ENCODE measurements at places on chromosomes 6 and 20.

GRCh38 chr6:24905483-24905882 is 30.3 kb downstream of the RIPOR2 start:
- no peak for DNase-seq

GRCh38 chr6:155510879-155511278 is 55.2 kb upstream of the NOX3 start:
- no peak for DNase-seq

GRCh38 chr20:2706688-2707352 is 14.2 kb downstream of the EBF4 start:
- no peak for DNase-seq

DNA sequence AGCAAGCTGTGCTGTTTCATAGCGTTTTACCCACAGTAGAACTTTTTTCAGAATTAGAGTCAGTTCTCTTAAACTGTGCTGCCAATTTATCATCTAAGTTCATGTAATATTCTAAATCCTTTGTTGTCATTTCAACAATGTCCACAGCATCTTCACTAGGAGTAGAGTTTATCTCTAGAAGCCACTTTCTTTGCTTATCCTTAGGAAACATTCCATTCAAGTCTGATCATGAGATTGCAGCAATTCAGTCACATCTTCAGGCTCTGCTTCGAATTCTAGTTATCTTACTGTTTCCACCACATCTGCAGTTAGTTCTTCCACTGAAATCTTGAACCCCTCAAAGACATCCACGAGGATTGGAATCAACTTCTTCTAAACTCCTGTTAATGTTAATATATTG is 12.5 kb downstream of the CTNNBL1 start:
- no peak for DNase-seq

DNA sequence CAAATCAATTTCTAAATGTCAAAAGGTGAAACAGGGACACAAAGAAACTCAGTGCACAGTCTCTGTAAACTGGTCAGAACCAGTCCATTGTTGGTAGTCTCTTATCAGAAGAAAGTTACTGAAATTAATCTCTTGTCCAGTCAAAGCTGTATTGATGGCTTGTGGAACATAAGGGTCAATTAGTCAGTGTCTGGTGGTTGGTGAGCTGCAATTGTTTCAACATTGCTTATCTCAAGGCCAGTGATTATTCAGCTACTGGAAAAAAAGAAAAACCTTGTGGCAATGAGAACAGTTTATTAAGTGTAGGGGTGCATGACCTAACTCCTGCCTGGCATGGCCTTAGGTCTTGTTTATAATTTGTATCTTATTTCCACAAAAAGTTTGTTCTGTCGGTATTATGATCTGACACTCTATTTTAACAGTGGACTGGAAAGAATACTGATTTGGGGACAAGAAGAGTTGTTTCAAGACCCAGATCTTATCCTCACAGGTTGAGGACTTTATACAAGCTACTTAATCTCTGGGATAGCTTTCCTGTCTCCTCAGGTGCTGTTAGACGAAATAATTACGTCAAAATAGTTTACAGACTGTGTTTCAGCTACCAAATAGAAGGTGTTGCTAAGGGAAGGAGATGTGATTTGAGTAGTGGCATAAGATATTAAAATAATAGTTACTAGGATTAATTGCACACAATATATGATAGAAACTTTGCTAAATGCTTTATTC is 520.0 kb upstream of the IRAK1BP1 start:
- no peak for DNase-seq

DNA sequence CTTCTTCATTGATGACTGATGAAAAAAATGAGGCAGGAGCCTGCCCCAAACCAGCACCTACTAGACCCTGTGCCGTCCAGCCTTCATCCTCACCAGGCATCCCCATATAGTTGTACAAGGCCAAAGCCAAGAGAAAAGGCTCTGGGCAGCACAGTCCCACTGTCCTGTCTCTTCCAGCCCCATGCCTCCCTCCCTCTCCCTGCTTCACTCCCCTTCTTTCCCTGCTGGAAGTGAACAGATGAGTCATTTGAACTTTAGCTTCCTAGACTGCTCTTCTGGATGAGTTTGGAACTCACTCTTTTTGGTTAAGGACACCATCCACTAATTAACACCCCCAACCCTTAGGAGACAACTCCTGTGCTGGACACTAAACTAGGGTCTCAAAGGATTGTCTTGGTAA is 235.2 kb downstream of the LRFN2 start:
- no peak for DNase-seq

DNA sequence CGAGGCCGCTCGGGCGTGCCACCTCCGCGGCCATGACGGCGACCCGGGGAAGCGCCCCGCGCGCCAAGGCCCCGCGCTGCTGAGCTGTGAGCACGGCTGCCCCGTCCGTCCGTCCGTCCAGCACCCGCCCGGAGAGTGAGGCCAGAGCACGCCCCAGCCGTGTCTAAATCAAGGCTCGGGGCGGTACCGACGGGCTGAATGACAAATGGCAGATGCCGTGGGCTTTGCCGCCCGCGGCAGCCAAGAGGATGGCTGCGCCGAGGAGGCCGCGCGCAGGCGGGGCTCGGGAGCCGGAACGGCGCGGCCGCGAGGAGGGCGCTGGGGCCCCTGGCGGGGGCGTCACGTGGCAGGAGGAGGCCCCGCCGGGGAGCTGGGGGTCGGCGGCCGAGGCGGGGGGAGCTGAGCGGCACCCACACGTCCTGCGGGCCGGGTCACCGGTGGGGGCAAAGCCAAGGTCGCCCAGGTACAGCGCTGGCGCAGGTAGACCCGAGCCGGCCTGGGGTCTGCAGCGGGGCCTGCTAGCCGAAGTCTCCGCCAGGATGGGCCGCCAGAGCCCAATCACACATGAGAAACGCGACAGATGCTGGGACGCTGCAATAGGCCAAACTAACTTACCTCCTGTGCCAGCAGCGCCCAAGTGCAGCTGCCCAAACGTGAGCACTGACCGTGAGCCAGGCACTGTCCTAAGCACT is at the start of gene PLAGL1:
PLAGL1 (minus strand) TSS at position 140 of the 692 bp plus-strand sequence. CDS start 60,123 bp downstream, outside the sequence.
- no peak for DNase-seq

DNA sequence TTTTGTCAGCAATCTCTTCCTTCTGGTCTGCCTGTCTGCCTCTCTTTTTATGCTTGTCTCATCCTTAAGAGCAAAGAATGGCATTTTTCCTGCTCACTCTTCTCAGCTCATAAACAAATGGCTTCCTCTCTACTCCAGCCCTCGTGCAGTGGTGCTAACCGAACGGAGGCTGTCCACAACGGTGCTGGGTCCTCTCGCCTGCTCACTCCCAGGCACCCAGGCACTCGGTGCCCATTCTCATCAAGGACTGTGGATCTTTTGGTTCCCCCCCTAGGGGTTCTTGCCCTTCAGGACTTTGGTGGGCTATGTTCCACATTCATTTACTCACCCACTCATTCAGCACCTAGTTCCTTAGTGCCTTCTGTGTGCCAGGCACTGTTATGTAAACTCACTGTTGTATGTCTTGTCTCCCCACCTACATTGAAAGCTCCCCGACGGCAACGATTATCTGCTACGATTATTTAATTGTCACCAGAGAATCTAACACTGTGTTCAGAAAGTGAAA is 113.9 kb downstream of the FYN start:
- DNase-seq: no peak

DNA sequence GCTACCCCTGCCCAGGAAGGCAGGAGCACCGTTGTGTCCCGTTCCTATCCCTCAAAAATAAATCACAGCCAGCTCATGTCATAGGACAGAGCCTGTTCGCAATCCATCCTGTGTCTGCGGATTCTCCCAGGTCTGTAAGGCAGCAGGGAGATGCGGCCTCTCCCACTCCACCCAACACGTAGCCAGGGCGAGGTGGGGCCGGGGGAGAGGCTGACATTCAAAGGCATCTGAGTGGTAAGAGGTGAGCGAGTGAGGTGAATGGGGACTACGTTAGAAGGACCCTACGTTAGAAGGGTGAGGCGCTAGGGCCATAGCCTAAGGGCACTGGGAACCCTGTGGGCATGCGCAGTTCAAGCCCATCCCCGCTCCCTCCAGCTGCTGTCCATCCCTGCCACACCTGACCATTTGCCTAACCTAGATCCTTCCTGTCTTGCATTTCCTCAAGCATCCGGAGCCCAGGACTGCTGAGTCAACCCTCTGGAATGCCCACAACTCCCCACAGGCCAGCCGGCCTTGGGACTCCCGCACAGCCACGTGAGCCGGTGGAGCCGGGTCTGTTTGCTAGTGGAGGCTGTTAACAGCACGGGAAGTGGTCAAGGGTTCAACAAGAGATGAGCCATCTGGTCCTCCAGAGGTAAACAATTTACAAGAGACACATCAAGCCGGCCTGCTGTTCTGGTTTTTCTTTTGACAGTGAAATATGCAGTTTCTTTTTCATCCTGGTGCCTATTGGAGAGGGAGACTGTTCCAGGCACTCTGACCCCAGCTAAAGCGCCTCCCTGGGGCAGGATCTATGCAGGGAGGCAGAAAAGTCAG is 45.9 kb downstream of the RIPOR3 start:
- no peak for DNase-seq

DNA sequence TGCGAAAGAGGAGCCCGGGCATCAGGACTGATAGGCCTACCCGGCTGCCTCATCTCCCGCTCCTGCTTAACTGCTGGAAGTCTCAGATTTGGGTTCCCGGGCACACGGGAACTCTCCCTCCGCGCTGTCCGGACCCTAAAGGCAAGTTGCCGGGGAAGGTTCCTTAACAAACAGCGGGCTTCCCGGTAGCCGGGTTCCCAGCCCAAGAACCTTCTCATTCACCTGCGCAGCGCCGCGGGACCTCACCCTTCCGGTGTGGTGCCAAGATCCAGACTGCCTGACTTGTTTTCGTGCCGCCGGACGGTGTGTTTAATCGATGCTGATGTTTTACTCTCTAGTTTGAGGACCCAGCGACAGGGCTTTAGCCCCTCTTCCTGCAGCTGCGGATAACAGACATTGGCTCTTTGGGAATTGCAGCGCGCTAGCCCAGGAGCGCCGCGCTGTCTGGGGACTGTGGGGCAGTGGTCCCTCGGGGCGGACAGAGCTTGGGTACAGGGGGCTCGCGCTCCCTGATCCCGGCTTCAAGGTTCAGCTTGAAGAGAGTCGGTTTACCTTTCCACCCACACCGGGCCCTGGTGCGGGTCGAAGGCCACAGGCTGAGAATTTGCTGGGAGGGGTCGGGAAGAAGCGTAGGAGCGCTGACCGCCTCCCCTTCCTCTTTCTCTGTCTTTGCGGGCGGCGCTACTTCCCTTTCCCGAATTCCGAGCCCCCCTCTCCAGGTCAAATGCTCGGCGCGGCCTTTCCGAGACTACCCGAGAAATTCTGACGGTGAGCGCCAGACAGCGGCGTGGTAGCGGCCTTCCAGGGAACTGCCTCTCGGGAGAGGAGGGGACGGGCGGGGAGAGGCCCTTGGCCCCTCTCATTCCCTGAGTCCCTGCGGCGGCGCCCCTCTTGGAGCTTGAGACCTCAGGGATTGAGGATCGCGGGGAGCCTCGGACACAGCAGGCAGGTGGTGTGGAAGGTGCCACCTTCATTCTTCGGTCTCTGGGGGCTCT is 17.2 kb downstream of the ABT1 start:
- no peak for DNase-seq

- DNase-seq: no peak
Measured at GRCh38 chr20:43981540-43981939, 66.9 kb downstream of the TOX2 start.

DNA sequence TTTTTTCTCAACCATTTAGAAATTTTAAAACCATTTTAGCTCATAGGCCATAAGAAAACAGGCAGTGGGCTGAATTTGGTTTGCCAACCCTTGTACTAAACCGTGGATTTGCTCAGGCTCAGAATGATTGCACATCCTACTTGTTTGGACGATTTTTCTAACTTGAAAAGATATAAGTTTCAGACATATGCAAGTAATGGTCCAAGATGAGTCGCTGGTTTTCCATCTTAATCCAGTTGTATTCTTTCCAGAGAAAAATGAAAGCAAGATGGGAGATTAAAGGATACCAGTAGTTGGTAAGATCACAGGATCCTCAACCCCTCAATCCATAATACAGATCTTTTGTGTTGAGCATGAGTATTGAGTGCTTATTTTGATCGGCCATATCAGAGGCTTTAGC is 250.9 kb downstream of the TINAG start:
- DNase-seq: no peak

- no peak for DNase-seq
Measured at GRCh38 chr6:43334466-43335095, 26.0 kb upstream of the CRIP3 start.

DNA sequence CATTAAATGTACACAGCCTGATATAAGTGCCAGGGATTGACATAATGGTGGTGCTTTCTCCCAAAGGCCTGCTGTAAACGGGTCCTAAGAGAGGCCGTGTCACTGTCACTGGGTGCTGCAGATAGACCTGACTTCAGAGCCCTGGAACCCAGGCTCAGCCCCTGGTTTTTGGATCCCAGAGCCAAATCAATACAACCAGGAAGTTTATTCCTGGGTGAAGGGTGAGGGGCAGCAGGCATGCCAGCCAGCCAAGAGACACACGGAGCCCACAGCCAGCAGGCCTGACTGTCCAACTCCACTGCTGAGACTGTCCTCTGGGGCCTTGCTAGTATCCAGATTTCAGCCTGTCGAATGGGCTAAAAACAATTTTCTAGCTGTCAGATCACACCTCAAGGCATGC is 12.8 kb upstream of the ARMC12 start:
- no peak for DNase-seq

GRCh38 chr6:15335385-15335784 is 89.5 kb downstream of the JARID2 start:
- DNase-seq: no peak

DNA sequence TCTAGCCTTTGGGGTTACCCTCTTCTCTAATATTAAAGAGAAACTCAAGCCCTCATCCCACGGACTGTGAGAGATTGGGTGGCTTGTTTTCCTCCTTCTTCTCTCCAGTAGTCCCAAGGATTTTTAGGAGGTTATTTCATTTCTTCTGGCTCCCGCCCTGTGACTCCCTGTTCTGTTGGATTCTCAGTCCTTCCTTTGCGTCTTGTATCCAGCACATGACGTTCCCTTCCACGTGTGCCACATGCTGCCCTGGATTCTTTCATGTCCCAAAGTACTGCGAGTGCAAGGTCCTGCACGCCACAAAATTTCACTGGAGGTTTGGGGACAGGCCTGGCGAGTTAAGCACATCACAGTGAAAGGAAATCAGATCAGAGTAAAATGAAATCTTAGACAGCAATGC is 213.4 kb downstream of the PACRG start:
- DNase-seq: no peak

DNA sequence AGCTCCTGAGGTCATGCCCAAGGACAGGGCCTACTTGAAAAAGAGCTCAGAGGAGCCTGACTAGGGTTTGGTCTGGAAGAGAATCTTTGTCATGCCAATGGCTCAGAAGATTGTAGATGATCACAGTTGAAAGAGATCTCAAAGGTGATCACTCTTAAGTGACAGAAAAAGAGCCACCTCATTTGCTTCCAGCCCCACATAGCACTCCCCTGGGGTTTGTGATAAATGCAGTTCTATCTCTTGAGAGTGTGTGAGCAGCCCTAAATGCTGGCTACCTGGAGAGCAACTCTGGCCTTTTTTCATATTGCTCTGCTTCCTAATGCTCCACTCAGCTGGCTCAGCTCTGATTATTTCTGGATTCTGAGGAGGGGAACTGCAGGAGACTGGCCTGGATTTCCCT is 39.3 kb downstream of the KLHL32 start:
- no peak for DNase-seq

GRCh38 chr20:18527836-18528235 is 20.1 kb downstream of the SEC23B start:
- no peak for DNase-seq

GRCh38 chr20:34368547-34368946 is 5.5 kb downstream of the ITCH start:
- DNase-seq: no peak

GRCh38 chr6:130945401-130945919 is 117.6 kb downstream of the EPB41L2 start:
- no peak for DNase-seq
